Peyer's patch (tissue), 4 donors: ENCODE measurements at places on chromosomes 7 and 10. TPM values are rescaled to one million over a fixed set of nuclear protein-coding genes. Genes with fewer than 3 reads are reported as not detected.

Gene EZH2
- 8.1 TPM for total RNA-seq

Gene NKX2-3
- total RNA-seq: 5.2 TPM

Gene PALD1
- 3.8 TPM for total RNA-seq

Gene OPN4
- total RNA-seq: not detected

Gene WDR91
- 21.7 TPM for total RNA-seq

Gene CHRM2
- not detected for total RNA-seq

Gene FBXL13
- 2.6 TPM for total RNA-seq

Gene TAS2R41
- not detected for total RNA-seq

Gene OR2A12
- total RNA-seq: not detected

Gene RBM28
- 142 TPM for total RNA-seq
